ENCODE measurements at places on chromosomes 12 and 14. TPM values are rescaled to one million over a fixed set of nuclear protein-coding genes. Genes with fewer than 3 reads are reported as not detected.
A peak's percentile ranks its signal among the peaks of the same experiment; 100 is the strongest.

The NEMP1 gene
- total RNA-seq, result 7.5 TPM

DNA sequence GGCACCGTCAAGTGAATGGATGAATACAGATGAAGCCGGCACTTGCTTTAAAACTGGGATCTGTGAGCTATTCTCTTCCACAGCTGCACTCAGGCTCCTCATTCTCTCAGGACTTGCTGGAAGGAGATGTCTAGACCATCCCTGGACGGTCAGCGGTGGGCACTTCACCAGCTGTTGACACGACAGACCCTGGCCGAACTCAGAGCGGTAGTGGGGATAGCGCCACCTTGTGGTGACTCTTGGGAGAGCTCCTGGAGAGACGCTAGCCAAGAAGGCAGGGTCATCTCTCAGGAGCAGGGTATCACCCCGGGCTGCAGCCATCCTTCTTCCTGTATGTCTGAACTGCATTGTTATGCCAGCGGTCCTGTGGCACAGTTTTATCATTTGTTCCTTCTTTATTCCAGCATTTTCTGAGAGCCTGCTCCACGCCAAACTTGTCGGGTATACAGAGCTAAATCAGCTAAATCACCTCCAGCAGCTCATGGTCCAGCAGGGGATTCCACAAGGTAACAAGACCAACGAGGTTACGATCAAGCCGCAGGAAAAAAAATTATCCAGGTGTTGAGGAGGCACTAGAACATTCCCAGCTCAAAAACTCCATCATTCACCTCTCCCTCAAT, 10.0 kb downstream of the WNT1 start:
- H3K4me3 ChIP-seq, result no peak overlapping the region
- H3K27me3 ChIP-seq, result peaks cover 100% of the 10 kb centered on the region
- peak; percentile 74 for DNase-seq
- no peak overlapping the region for H3K27ac ChIP-seq
- no peaks in the 10 kb centered on the region for H3K4me1 ChIP-seq

GRCh38 chr12:27161458-27162228, 79.3 kb upstream of the C12orf71 start:
- DNase-seq, result no peak
- no peaks in the 10 kb centered on the region for H3K36me3 ChIP-seq
- H3K4me3 ChIP-seq, result no peak overlapping the region

DNA sequence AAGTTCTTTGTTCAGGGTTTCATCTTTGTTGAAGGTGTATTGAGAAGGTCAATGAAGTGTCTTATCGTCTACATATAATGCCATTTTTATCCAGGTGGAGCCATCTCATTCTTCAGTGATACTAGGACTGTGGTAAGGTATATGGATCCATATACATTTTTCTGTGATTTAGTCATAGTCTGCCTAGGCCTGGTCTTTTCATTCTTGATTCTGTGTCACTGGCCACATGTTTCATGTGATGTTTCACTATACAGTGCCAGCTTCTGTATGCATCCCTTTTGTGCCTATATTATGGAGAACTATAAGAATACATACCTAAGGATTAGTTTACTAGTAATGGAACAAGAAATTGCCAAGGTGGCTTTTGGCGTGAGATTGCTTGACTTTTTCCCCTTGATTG, 40.5 kb downstream of the VEZT start:
- no peak for DNase-seq
- H3K27ac ChIP-seq, result no peak overlapping the region
- no peaks in the 10 kb centered on the region for H3K27me3 ChIP-seq
- peaks cover 15% of the 10 kb centered on the region for H3K4me1 ChIP-seq
- H3K36me3 ChIP-seq, result peaks cover 68% of the 10 kb centered on the region
- H3K4me3 ChIP-seq, result no peak overlapping the region

GRCh38 chr12:4331221-4331620, 10.2 kb downstream of the TIGAR start:
- no peak for DNase-seq
- no peaks in the 10 kb centered on the region for H3K4me1 ChIP-seq
- H3K27ac ChIP-seq, result no peak overlapping the region
- peaks cover 21% of the 10 kb centered on the region for H3K36me3 ChIP-seq
- H3K27me3 ChIP-seq, result no peaks in the 10 kb centered on the region

GRCh38 chr14:104665657-104666522, 23.5 kb upstream of the INF2 start:
- no peaks in the 10 kb centered on the region for H3K27me3 ChIP-seq
- H3K4me3 ChIP-seq, result no peak overlapping the region
- peaks cover 14% of the 10 kb centered on the region for H3K4me1 ChIP-seq
- H3K27ac ChIP-seq, result peak overlapping the region; percentile 42
- no peaks in the 10 kb centered on the region for H3K36me3 ChIP-seq
